ENCODE measurements at places on chromosomes 13 and 19.

- no peak for DNase-seq
These were observed 66.6 kb upstream of the C1QTNF9B start for GRCh38 chr13:23963947-23964346.

GRCh38 chr19:53883231-53883661 lies 1.2 kb downstream of the PRKCG start:
- DNase-seq, result no peak

GRCh38 chr19:46402725-46403124 lies 10.6 kb downstream of the CCDC8 start:
- no peak for DNase-seq

GRCh38 chr13:95982144-95982543 lies 71.1 kb downstream of the UGGT2 start:
- DNase-seq, result no peak

DNA sequence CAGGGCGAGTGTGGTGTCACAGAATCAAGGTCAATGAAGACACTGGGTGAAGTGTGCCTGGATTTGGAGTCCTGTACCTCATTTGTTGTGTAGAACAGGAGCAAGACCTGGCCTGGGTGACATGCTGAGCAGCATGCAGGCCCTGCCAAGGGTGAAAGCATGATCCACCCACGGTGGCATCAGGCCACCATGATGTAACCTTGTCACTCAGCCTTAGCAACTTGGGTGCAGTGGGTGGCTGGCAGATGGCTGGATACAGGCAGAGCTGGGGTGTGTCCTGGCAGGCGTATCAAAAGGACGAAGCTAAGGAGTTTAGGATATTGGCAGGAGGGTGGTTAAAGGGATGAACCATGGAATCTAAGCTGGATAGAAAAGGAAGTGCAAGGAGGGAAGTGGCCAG lies 10.3 kb downstream of the THSD1 start:
- no peak for DNase-seq

GRCh38 chr13:99307247-99307646 lies at the start of gene GPR183:
TSS of gene GPR183 (minus strand) at chr13:99307399. CDS start at chr13:99296145, 11,254 bp downstream.
- DNase-seq, result no peak

All from AG10803 (cell line).